ENCODE measurements at places on chromosomes 7 and 10. TPM values are rescaled to one million over a fixed set of nuclear protein-coding genes. Genes with fewer than 3 reads are reported as not detected.

Gene GNAT3
- not detected for total RNA-seq

GRCh38 chr7:7032221-7032620, 150.1 kb upstream of the C1GALT1 start:
- H3K4me3 ChIP-seq: no peak overlapping the region
- peaks cover 24% of the 10 kb centered on the region for H3K27me3 ChIP-seq
- H3K27ac ChIP-seq: no peak overlapping the region

GRCh38 chr7:71281261-71281660, 149.3 kb downstream of the GALNT17 start:
- no peak overlapping the region for H3K4me3 ChIP-seq
- H3K27me3 ChIP-seq: no peaks in the 10 kb centered on the region
- H3K36me3 ChIP-seq: no peaks in the 10 kb centered on the region
- H3K27ac ChIP-seq: no peak overlapping the region
- no peaks in the 10 kb centered on the region for H3K4me1 ChIP-seq
- DNase-seq: no peak

DNA sequence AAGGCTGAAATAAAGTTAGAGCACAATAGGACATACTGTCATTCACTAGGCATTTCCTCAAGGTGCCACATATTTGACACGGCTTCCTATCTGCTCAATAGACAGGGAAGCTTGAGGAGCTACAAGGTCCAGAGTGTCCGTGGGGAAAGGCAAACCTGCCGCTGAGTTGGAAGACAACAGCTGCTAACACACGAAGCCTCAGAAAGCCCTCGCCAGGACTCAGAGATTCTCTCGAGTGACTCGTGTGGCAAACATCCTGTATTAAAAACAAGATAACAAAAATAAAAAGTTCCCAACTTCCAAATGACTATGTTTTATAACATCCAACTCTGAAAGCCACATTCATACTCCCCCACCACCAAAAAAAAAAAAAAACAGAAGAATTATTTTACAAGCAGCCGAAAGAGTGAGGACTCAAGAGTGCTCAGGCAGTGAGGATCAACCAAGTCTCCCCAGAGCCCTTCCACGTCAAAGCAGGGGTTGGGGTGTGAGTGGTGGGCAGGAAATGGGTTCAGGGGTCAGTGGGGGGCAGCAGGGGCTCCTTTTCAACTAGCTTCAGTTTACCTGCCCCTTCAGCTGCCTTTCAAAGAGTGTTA, 67.6 kb downstream of the STK17A start:
- peak; percentile 65 for DNase-seq
- H3K36me3 ChIP-seq: peaks cover 38% of the 10 kb centered on the region
- peak overlapping the region; percentile 76 for H3K4me3 ChIP-seq
- peak overlapping the region; percentile 97 for H3K27ac ChIP-seq

Data from activated CD8-positive, alpha-beta memory T cell treated with anti-CD3 and anti-CD28 coated beads, Interleukin-2, amount 10 ng/mL, durations not matched to agents 7 days and 5 days (primary cell).